ENCODE measurements at places on chromosomes 13 and 19.

GRCh38 chr19:47407417-47407774, 11.9 kb downstream of the MEIS3 start:
- DNase-seq = no peak

DNA sequence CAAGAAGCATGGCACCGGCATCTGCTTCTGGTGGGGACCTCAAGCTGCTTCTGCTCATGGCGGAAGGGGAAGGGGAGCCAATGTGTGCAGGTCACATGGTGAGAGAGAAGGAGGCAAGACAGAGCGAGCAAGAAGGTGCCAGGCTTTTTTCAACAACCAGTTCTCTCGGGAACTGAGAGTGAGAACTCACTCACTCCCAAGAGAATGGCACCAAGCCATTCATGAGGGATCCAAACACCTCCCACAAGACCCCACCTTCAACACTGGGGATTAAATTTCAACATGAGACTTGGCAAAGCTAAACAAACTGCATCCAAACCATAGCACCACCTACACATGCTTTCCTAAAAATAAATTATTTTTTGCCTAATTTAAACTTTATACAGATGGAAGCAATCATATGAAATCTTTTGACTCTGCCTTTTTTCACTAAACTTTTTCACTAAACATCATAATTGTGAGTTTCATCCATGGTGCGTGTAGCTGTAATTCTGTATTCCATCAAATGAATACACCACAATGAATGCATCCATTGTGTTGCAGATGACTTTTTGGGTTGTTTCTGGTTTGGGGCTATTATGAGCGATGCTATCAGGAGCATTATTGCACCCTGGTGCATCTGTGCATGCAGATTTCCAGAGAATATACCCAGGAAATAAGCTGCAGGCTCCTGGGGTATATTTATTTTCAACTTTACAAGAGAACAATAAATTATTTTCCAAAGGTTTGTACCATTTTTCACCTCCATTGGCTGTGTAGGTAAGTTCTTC, 14.6 kb upstream of the IPO5 start:
- DNase-seq = no peak

- DNase-seq = no peak
Measured at GRCh38 chr19:980133-980998, 3.8 kb upstream of the WDR18 start.

GRCh38 chr13:73355134-73355533, 296.3 kb downstream of the KLF5 start:
- no peak for DNase-seq

- DNase-seq = no peak
Measured at GRCh38 chr13:41942462-41943094, 18.3 kb downstream of the VWA8 start.

- DNase-seq = no peak
Measured at GRCh38 chr19:5864725-5865486, 5.4 kb downstream of the FUT5 start.

- no peak for DNase-seq
Measured at GRCh38 chr19:14056069-14056666, 5.7 kb downstream of the PALM3 start.

- DNase-seq = no peak
Measured at GRCh38 chr13:99043831-99044231, 66.0 kb upstream of the DOCK9 start.

GRCh38 chr19:18051887-18052286, 34.8 kb downstream of the IL12RB1 start:
- DNase-seq = no peak

- DNase-seq = no peak
Measured at GRCh38 chr13:112699322-112699918, 9.6 kb downstream of the ATP11A start.

GRCh38 chr13:51148952-51149573, 38.0 kb upstream of the C13orf42 start:
- peak; percentile 7 for DNase-seq

GRCh38 chr13:47046706-47047105, 149.9 kb upstream of the HTR2A start:
- DNase-seq = no peak

GRCh38 chr19:19155495-19156219, 14.4 kb downstream of the MEF2B start:
- DNase-seq = no peak

GRCh38 chr19:14472202-14472938, 2.8 kb downstream of the PTGER1 start:
- DNase-seq = peak; percentile 38

GRCh38 chr13:53743906-53744305, 715.3 kb downstream of the OLFM4 start:
- no peak for DNase-seq

DNA sequence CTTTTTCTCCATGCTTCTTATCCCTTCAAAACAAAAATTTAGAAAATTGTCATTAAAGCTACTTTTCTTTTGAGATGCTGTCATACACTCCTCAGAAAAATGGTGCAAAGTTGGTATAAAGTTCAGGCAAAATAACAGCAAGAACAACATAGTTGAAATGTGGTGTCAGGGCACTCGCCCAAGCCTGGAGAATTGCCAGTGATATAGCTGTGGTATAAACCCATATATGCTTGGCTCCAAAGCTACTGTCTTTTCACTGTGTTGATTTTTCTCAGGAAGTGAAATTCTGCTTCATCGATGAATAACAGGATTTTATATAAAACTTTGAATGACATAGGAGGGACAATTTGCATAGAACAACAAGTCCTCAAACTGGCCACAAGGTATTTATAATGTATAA, 2532.9 kb downstream of the PCDH9 start:
- DNase-seq = no peak

DNA sequence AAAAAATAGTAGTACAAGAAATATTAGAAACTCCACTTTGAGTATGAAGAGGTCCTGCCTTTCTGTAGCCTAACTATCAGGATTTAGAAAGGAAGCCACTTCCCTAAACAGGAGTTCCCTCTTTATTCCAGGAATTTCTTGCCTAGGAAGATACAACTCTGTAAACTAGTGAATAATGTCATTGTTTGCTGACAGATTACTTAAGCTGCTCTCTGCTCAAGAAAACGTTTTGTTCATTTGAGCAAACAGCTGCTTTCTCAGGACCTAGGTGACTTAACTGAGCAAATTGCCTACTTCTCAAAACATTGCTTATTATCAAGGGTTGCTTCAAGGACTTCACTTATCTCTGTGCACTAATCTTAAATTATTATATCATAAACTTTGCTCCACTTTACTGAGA, 1419.4 kb upstream of the SLC10A2 start:
- no peak for DNase-seq

DNA sequence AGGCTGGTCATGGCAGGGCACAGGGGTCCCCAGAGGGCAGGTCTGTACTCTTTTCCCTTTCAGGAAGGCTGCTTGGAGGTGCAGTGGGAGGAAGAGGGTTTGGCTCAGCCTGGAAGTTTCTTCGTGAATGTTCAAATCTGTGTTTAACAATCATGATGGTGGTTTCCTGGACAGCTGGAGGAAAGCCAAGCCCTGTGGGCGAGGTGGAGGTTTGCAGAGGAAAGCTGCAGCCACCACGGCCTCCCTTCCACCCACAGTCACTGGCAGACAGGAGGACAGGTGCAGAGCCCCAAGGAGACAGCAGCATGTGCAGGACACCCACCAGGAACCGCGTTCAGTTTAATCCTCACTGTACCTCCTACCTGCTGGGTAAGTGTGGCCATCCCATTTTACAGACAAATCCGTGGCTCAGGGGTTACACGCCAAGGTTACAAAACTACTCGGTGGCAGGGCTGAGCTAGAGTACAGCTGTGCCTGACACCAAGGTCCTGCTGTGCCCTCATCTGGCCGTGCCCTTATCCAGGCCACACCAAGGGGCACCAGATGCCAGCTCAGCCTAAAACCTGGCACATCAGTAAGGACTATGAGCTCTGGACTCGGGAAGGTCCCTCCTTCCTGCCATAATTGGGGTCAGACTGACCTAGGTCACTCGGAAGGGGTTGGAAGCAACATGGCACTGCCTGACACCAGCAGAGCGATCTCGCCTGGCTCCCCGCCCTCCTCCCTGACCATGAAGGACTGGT, 34.1 kb downstream of the SUGP2 start:
- no peak for DNase-seq

GRCh38 chr19:40804783-40805242, 5.8 kb downstream of the EGLN2 start:
- no peak for DNase-seq

DNA sequence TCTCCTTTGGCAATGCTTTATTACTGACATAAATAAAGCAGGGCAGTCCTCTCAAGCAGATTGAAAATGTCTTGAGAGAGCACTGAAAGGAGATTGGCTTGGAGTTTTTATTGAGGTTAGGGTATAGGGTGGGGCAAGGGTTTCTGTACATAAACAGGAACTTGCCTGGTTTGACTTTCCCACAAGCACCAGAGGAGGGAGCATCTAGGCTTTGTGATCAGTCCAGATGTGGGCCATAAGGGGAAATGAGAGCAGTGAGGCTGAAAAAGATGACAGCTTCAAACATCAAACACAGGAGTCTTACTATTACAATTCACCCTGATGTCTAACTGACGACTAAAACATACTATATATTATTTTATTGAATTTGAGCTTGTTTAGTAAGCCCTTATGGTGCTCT, 260.9 kb downstream of the MTUS2 start:
- DNase-seq = no peak

GRCh38 chr13:113448885-113449692, 4.2 kb downstream of the ADPRHL1 start:
- DNase-seq = peak; percentile 97

- peak; percentile 76 for DNase-seq
Measured at GRCh38 chr13:27006519-27007161, 165.0 kb downstream of the USP12 start.

GRCh38 chr13:42574435-42575311, 721 bp downstream of the TNFSF11 start:
- no peak for DNase-seq

- no peak for DNase-seq
Measured at GRCh38 chr13:96629331-96629730, 364.9 kb downstream of the OXGR1 start.

GRCh38 chr19:3698974-3699740, 1.1 kb downstream of the PIP5K1C start:
- DNase-seq = no peak

DNA sequence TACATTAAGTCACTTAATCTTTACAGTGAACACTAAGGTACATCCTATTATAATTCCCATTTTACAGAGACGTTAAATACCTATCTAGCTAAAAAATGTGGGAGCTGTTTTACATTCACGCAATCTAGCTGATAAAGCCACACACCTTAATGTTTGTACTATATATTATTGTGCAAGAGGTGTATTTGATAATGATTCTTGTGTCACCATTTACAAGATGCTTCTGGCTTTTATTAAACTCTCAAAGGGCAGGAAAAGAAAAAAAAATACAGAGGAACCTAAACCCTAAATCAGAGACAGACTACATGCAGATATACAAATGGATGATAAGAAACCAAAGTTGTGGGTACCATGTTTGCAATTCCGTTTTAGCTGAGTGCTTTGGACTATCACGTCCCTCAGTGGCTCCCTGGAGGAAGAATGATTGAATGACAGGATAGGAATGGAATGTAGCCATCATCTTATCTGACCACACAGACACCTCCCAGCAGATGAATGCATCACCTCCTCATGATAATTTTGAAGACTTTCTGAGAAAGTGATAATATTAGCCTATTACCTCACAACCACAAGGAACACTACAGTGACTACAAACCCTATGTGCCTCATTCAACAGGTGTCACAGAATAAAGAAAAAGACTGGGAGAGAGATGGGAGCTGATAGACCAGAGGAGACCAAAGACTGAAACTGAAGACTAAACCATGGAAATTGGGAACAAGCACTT, 230.5 kb upstream of the SERP2 start:
- DNase-seq = no peak

DNA sequence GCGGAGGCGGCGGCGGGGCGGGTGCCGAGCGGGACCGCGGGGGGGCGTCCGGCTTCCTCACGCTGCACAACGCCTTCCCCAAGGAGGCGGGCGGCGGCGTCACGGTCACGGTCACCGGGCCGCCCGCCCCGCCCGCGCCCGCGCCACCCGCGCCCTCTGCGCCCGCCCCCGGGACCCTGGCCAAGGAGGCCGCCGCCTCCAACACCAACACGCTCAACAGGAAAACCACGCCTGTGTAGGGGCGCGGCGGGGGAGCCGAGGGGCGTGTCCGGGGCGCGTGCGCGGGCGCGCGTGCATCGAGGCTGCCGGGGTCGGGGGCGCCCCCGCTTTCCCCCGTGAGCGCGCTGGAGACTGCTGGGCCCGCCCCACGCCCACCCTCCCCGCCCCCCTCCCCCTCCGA, 8.8 kb upstream of the CACNG6 start:
- no peak for DNase-seq

GRCh38 chr19:17843292-17843827, 4.4 kb downstream of the JAK3 start:
- no peak for DNase-seq

- no peak for DNase-seq
Measured at GRCh38 chr19:50725218-50725910, 2.2 kb downstream of the CLEC11A start.

DNA sequence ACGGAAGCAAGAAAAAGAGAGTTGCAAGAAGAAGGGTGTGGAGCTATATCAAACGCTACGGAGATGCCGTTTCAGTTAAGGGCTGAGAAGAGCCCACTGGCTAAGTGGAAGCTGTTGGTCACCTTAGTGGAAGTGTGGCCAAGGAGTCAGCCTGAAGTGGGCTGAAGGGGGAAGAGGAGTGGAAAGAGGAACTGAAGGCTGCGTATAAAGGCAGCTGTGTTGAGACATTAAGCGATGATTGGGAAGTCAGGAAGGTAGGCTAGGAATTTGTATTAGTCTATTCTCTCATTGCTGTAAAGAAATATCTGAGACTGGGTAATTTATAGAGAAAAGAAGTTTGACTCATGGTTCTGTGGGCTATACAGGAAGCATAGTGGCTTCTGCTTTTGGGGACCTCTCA, 14.1 kb upstream of the FRY start:
- DNase-seq = no peak

GRCh38 chr19:31902821-31903220, 442.6 kb upstream of the ZNF507 start:
- DNase-seq = no peak

Measured in NCI-H1092 (cell line).